ENCODE measurements at places on chromosomes 5 and 9. TPM values are rescaled to one million over a fixed set of nuclear protein-coding genes. Genes with fewer than 3 reads are reported as not detected.

DNA sequence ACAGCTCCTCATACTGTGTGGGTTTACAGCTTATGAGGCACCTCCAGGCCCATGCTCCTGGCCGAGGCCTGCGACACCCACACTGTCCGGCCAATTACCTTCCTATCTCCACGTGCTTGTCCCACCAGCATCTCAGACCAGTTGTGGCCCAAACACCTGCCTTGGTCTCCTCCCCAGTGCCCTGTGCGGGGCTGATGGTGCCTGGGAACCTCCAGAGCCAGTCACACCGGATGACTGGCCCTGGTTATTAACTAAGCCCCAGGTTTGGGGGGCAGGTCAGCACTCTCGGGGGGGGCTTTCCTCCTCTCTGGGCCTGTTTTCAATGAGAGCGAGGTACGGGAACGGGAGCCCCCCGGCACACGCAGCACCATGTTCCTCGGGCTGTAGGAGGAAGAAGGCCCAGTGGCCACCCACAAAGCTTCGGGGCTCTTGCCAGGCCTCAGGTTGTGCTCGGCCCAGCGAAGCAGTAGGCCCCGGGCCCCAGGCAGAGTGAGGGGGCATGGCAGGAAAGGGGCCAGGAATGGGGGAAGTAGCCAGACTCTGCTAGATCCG is 76.0 kb upstream of the PHYKPL start:
- no peaks in the 10 kb centered on the region for H3K4me1 ChIP-seq
- no peak overlapping the region for H3K27ac ChIP-seq
- H3K36me3 ChIP-seq, result no peaks in the 10 kb centered on the region

Gene GPR150
- 0.50 TPM for total RNA-seq

Gene ADAMTS2
- not detected for total RNA-seq

GRCh38 chr9:131630205-131630831 is 85.0 kb downstream of the PRRT1B start:
- peak; percentile 62 for DNase-seq
- H3K27me3 ChIP-seq, result no peaks in the 10 kb centered on the region
- no peak overlapping the region for H3K4me3 ChIP-seq
- peak overlapping the region; percentile 80 for H3K27ac ChIP-seq

Gene PRR7
- total RNA-seq, result 13.3 TPM

DNA sequence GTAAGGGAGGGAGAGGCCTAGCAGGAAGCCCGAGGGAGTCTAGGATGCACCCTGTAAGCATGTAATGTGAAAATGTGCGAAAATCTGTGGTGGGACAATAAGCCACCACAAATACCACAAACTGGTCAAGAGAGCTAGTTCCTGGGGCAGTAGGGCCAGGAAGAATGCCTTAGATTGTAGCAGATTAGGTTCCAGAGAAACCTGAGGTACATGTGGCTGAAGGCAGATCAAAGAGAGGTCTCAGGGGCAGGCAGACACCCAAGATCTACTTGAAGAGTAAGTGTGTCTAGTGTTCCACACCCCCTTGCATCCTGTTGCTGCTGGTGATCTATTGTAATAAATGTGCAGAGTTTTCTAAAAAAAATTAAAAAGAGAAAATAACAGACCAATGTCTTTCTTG is 1677.3 kb upstream of the CDH6 start:
- DNase-seq, result no peak
- H3K27me3 ChIP-seq, result no peaks in the 10 kb centered on the region
- H3K4me3 ChIP-seq, result no peak overlapping the region
- H3K4me1 ChIP-seq, result no peaks in the 10 kb centered on the region
- no peak overlapping the region for H3K27ac ChIP-seq

Gene DMXL1
- 24.2 TPM for total RNA-seq

DNA sequence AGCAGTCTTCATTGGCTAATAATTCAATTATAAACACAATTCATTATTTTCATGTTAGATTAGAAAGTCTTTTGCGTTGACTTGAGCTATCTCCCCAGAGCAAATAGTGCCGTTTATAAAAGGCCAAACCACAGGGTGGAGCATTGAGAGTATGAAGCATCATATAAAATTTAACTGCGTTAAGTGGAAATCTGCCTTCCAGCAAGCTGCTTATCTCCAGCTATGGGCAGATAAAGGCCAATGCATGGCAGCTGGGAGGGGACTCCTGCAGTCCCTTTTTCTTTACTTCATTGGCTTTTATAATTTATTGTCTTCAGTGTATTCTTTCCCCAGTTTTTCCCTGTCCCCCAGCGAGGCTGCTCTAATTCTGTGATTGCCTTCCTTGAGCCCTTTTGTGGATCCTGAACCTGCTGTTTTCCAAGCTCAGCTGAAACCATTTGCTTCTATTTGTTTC is 113.7 kb downstream of the TMEM232 start:
- H3K27ac ChIP-seq, result no peak overlapping the region
- no peaks in the 10 kb centered on the region for H3K4me1 ChIP-seq
- peaks cover 3% of the 10 kb centered on the region for H3K27me3 ChIP-seq
- H3K4me3 ChIP-seq, result no peak overlapping the region

Measured in activated CD4-positive, alpha-beta memory T cell treated with anti-CD3 and anti-CD28 coated beads for 36 hours (primary cell).